ENCODE measurements at places on chromosomes 12 and 14.

GRCh38 chr12:58648176-58648575 lies 272.1 kb downstream of the LRIG3 start:
- DNase-seq, result no peak

DNA sequence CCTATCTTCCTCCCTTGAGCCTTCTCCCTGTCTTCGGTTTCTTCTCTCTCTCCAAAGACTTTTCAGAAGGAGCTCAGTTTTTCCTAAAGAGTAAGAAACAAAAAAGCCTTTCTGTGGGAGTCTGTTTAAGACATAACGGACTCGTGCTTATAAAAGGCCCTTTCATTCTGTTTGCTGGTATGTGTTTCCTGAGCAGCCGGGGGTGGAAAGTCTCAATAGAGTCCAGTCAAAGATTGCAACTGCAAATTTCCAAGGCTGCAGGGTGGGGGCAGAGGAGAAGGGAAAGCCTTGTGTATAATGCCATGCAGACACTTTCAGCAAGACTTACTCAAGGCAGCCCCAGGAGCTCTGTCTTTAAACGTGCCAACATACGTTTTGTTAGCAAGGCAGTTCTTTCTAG lies 62.2 kb downstream of the GNG2 start:
- DNase-seq, result no peak

- DNase-seq, result no peak
Observed at GRCh38 chr12:119956047-119956446, 33.0 kb upstream of the BICDL1 start.

- no peak for DNase-seq
Observed at GRCh38 chr12:53965281-53966084, 7.4 kb upstream of the HOXC11 start.

Measured in stimulated activated CD8-positive, alpha-beta memory T cell treated with anti-CD3 and anti-CD28 coated beads, Interleukin-15, amount 100 ng/mL, for 4 hours (primary cell).